Immature natural killer cell (primary cell): ENCODE measurements at places on chromosomes 7 and 10.

GRCh38 chr10:103679096-103679790 is 176.1 kb downstream of the SH3PXD2A start:
- H3K27me3 ChIP-seq: peaks cover 8% of the 10 kb centered on the region
- no peaks in the 10 kb centered on the region for H3K4me1 ChIP-seq
- no peaks in the 10 kb centered on the region for H3K36me3 ChIP-seq
- H3K4me3 ChIP-seq: no peak overlapping the region

DNA sequence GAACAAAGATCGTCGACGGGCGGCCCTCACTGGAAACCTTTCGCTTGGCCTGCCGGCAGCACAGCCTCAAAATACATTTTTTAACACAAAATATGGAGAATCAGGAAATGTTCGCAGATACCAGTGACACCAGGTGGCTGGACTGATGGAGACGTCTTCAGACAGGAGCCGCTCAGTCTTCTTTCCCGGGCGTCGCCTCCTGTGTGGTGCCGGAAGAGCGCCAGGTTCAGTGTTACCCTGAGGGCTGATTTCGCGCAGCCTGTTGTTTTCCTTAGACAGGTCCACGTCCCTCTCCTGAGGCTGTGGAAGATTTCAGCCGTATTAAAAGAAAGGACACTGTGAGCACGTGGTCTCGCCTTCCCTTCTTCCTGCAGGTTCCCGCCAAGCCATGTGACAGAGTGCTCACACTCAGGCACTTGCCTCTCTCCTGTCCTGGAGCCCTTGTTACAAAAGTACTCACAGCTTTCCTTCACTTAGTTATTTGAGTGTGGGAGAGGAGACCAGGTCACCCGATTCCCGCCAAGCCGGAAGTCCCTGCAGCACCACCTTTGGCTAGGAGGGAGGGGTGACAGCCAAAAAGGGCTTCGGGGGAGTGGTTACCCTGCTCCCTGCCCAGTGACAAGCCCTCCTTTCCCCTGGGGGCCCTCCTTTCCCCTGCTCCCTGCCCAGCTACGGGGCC is 21.7 kb upstream of the PWWP2B start:
- H3K36me3 ChIP-seq: no peaks in the 10 kb centered on the region
- H3K4me1 ChIP-seq: peaks cover 6% of the 10 kb centered on the region
- H3K4me3 ChIP-seq: no peak overlapping the region
- H3K27me3 ChIP-seq: peaks cover 4% of the 10 kb centered on the region

DNA sequence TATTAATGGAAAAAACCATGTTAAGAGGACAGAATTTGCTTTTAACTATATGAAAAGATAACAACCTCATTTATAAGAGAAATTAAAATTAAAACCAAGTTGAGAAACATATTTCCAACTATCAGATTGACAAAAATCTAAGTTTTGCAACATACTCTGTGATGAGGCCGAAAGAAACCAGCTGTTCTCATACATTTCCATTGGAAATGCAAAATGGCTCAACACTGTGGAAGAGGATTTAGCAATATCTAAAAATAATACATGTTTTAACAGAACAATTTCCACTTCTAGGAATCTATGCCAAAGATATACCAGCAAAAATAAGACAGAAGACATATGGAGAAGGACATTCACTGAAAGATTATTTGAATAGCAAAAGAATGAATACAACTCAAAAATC is 268.8 kb downstream of the DYNC1I1 start:
- H3K27me3 ChIP-seq: peaks cover 2% of the 10 kb centered on the region
- H3K27ac ChIP-seq: no peak overlapping the region
- no peak for DNase-seq
- H3K4me3 ChIP-seq: no peak overlapping the region

- DNase-seq: no peak
- no peaks in the 10 kb centered on the region for H3K4me1 ChIP-seq
- H3K4me3 ChIP-seq: no peak overlapping the region
- no peaks in the 10 kb centered on the region for H3K27me3 ChIP-seq
- no peak overlapping the region for H3K27ac ChIP-seq
Observed at GRCh38 chr10:19310066-19310465, 261.5 kb downstream of the MALRD1 start.

DNA sequence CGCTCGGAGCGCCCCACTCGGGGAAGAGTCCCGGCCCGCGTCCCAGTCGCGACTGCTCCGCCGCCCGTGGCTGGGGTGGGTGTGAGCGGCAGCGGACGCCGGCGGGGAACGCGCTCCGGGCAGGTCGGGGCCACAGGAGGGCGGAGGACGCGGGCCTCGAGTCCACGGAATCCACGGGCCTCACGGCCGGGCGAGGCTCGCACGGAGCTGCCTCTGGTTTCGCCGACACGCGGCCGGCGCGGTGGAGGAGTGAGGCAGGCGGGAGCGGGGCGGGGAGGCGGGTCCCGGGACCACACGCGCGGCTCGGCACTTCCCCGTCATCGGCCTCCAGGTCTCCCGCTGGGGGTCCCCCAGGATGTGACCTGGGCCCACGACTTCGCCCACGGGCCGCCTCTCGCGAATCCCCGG is 533 bp upstream of the NKX6-2 start:
- peaks cover 2% of the 10 kb centered on the region for H3K4me1 ChIP-seq
- no peak overlapping the region for H3K4me3 ChIP-seq
- H3K36me3 ChIP-seq: peaks cover 10% of the 10 kb centered on the region
- no peak for DNase-seq

DNA sequence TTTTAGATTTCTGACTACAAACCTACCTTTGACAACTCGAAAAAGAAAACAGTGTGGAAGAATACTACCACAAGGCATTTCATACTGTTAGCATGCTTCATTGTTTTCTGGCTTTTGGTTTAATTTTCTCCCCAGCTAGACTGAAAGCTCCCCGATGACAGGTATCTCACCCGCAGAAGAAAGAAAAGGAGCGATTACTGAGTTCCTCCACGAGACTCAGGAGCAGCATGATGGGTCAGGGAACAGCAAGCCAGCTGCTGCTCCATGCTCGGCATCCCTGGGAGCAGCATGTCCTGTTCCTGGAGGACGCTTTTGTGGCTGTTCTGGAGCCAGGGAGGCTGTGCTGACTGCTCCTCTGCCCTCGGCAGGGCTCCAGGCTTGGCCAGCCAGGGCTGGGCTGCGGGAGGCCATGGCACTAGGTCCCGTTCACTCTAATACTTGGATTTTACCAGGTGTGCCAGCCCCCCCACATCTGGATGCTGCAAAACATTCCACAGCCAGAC is 133.4 kb downstream of the PRKAG2 start:
- peaks cover 23% of the 10 kb centered on the region for H3K4me1 ChIP-seq
- DNase-seq: no peak
- peak overlapping the region; percentile 2 for H3K4me3 ChIP-seq
- H3K27ac ChIP-seq: no peak overlapping the region
- no peaks in the 10 kb centered on the region for H3K27me3 ChIP-seq

GRCh38 chr7:28922624-28923331 is 35.4 kb downstream of the TRIL start:
- H3K4me1 ChIP-seq: peaks cover 27% of the 10 kb centered on the region
- H3K4me3 ChIP-seq: no peak overlapping the region
- peaks cover 5% of the 10 kb centered on the region for H3K27me3 ChIP-seq
- no peaks in the 10 kb centered on the region for H3K36me3 ChIP-seq
- peak; percentile 57 for DNase-seq

DNA sequence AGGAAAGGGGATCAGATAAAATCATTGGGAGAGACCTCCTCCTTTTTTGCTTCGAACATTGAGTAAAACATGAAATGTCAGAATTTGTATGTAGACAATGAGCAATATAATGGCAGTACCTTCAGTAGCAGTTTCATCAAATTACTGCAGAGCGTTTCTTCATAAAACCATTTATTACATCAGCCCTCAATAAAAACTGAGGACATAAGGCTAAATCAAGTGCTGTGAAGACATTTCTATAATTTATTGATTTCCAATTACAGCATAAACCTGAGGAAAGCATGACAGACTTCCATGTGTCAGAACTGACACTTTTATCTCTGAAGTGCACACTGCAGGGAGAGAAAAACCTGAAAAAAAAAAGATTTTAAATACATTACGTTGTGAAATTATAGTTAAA is 172.6 kb upstream of the ZNF804B start:
- H3K4me1 ChIP-seq: no peaks in the 10 kb centered on the region
- no peaks in the 10 kb centered on the region for H3K36me3 ChIP-seq
- H3K27me3 ChIP-seq: no peaks in the 10 kb centered on the region
- H3K27ac ChIP-seq: no peak overlapping the region
- DNase-seq: no peak

GRCh38 chr10:75672842-75673241 is 241.4 kb downstream of the LRMDA start:
- H3K36me3 ChIP-seq: no peaks in the 10 kb centered on the region
- DNase-seq: no peak
- no peak overlapping the region for H3K4me3 ChIP-seq
- H3K27ac ChIP-seq: no peak overlapping the region

GRCh38 chr10:130772056-130772455 is 539.5 kb downstream of the TCERG1L start:
- no peak overlapping the region for H3K27ac ChIP-seq
- no peak for DNase-seq
- H3K4me1 ChIP-seq: no peaks in the 10 kb centered on the region
- H3K4me3 ChIP-seq: no peak overlapping the region

- no peaks in the 10 kb centered on the region for H3K27me3 ChIP-seq
- H3K4me3 ChIP-seq: no peak overlapping the region
- no peaks in the 10 kb centered on the region for H3K36me3 ChIP-seq
- H3K4me1 ChIP-seq: no peaks in the 10 kb centered on the region
- no peak overlapping the region for H3K27ac ChIP-seq
Observed at GRCh38 chr7:12943781-12944180, 256.3 kb downstream of the ARL4A start.

GRCh38 chr7:21104124-21104500 is 317.4 kb upstream of the SP8 start:
- H3K27ac ChIP-seq: no peak overlapping the region
- no peak for DNase-seq
- no peaks in the 10 kb centered on the region for H3K4me1 ChIP-seq
- no peak overlapping the region for H3K4me3 ChIP-seq

- peaks cover 83% of the 10 kb centered on the region for H3K4me1 ChIP-seq
- H3K36me3 ChIP-seq: no peaks in the 10 kb centered on the region
- no peaks in the 10 kb centered on the region for H3K27me3 ChIP-seq
- H3K27ac ChIP-seq: no peak overlapping the region
- no peak overlapping the region for H3K4me3 ChIP-seq
- DNase-seq: no peak
Observed at GRCh38 chr10:98168766-98169165, 34.3 kb downstream of the R3HCC1L start.

- no peaks in the 10 kb centered on the region for H3K36me3 ChIP-seq
- H3K27ac ChIP-seq: no peak overlapping the region
- no peak for DNase-seq
- H3K27me3 ChIP-seq: no peaks in the 10 kb centered on the region
Observed at GRCh38 chr7:34672430-34672829, 14.4 kb downstream of the NPSR1 start.

GRCh38 chr7:27779873-27780272 is 39.9 kb downstream of the TAX1BP1 start:
- no peak for DNase-seq
- H3K27ac ChIP-seq: no peak overlapping the region
- H3K4me3 ChIP-seq: no peak overlapping the region
- peaks cover 3% of the 10 kb centered on the region for H3K4me1 ChIP-seq
- H3K36me3 ChIP-seq: no peaks in the 10 kb centered on the region
- no peaks in the 10 kb centered on the region for H3K27me3 ChIP-seq

DNA sequence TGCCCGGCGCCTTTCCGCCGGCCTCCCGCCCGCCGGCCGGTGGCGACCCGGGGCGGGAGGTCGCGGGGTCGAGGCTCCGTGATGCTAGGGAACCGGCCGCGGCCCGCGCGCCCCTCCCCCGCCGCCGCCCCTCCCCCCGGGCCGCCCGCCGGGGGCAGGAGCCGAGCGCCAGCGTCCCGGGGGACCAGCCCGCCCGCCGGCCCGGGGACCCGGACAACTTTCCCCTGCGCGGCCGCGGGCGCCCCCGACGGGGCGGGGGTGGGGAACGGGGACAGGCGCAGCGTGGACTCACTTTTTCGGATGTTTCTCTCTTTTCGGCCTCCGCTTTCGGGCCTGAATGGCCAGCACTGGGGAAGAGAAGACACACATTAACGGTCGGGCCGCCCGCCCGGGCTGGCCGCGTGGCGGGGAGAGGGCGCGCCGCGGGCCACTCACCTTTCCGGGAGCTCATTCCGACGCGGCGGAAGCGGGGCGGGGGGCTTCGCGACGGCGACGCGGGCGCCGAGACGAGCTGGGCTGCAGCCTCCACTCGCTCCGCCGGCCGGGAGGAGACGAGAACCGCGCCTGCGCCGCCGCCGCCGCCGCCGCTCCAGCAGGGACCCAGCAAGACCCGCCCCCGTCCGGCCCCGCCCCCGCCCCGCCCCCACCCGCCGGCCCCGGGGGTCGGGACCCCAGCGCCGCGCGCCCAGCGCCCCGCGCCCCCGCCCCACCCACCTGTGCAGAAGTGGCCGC is at the start of gene SRPK2:
SRPK2 (minus strand) TSS at position 566 of the 732 bp plus-strand sequence.
- H3K27me3 ChIP-seq: peaks cover 4% of the 10 kb centered on the region
- H3K27ac ChIP-seq: peak within 1 kb of the TSS; percentile 95
- DNase-seq: peak; percentile 70
- H3K4me3 ChIP-seq: peak within 1 kb of the TSS; percentile 98

DNA sequence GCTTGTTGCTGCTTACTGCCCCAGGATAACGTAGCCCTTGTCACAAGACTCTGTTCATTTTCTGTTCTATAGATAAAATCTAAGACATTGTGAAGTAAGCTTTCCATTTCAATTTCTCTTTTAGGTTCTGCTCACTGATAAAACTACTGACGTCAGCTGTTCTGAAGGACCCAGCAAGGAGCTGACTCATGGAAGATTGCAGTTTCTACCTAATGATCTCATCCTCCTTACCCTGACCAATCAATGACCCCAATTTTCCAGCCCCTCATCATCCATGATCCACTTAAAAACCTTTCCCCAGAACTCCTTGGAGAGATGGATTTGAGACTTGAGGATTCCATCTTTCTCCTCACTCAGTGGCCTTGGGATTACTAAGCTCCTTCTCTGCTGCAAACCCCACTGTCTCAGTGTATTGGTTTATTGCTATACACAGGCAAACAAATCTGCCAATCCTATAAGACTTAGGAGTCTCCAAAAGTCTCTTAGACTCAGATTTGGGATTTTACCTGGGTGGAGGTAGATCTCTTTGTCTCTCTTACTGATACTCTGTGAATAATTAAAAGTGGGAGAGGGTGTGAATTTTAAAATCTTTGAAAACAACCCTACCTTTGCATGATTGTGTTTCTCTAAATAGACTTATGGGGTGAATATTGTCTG is 109.2 kb upstream of the TRIM24 start:
- H3K4me3 ChIP-seq: no peak overlapping the region
- DNase-seq: no peak
- no peaks in the 10 kb centered on the region for H3K4me1 ChIP-seq
- H3K27me3 ChIP-seq: no peaks in the 10 kb centered on the region
- no peak overlapping the region for H3K27ac ChIP-seq
- no peaks in the 10 kb centered on the region for H3K36me3 ChIP-seq

- H3K27ac ChIP-seq: no peak overlapping the region
- no peaks in the 10 kb centered on the region for H3K27me3 ChIP-seq
- no peaks in the 10 kb centered on the region for H3K36me3 ChIP-seq
Observed at GRCh38 chr10:93512565-93512964, 16.2 kb downstream of the CEP55 start.

DNA sequence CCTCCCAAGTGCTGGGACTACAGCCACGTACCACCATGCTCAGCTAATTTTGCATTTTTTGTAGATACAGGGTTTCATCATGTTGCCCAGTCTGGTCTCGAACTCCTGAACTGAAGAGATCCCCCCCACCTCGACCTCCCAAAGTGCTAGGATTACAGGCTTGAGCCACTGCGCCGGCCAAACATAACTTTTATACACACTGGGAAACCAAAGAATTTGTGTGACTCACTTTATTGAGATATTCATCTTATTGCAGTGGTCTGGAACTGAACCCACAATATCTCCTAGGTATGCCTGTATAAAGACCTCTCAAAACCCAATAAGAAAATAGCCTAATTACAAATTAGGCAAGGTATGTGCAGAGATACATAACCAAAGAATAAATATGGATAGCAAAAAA is 182.6 kb upstream of the FEZF1 start:
- no peak overlapping the region for H3K27ac ChIP-seq
- DNase-seq: no peak
- no peaks in the 10 kb centered on the region for H3K27me3 ChIP-seq
- H3K36me3 ChIP-seq: no peaks in the 10 kb centered on the region
- no peak overlapping the region for H3K4me3 ChIP-seq
- H3K4me1 ChIP-seq: no peaks in the 10 kb centered on the region
